ENCODE measurements at places on chromosomes 7 and 10.

DNA sequence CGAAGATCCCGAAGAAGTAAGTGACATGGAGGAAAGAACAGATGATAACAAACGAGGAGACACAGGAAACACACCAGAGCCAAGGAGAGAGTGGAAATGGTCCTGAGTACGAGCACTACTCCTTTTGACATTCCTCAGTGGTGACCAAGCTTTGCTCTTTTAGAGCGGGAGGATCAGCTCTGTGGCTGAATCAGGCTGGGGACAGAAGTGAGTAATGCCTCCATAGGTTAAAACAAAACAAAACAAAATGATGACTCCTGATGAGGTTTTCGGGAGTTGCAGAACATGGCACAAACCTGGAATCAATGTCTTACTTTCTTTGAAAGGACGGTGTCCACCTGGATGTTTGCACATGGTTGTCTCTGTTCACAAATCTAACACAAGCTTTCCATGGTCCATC is 30.3 kb upstream of the TCF7L2 start:
- DNase-seq: no peak

GRCh38 chr7:2450198-2451107 is 25.7 kb downstream of the GRIFIN start:
- no peak for DNase-seq

GRCh38 chr10:95363303-95363912 is 72.6 kb upstream of the PDLIM1 start:
- peak; percentile 39 for DNase-seq

DNA sequence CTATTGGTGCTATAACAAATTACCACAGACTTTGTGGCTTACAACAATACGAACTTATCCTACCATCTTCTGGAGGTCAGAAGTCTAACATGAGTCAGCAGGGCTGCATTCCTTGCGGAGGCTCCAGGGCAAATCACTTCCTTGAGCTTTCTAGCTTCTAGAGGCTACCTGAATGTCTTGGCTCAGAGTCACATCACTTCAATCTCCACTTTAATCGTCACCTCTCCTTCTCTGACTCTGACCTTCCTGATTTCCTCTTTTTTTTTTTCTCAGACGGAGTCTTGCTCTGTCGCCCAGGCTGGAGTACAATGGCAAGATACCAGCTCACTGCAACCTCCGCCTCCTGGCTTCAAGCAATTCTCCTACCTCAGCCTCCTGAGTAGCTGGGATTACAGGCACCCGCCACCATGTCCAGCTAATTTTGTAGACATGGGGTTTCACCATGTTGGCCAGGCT is 44.6 kb upstream of the ANAPC16 start:
- DNase-seq: no peak

DNA sequence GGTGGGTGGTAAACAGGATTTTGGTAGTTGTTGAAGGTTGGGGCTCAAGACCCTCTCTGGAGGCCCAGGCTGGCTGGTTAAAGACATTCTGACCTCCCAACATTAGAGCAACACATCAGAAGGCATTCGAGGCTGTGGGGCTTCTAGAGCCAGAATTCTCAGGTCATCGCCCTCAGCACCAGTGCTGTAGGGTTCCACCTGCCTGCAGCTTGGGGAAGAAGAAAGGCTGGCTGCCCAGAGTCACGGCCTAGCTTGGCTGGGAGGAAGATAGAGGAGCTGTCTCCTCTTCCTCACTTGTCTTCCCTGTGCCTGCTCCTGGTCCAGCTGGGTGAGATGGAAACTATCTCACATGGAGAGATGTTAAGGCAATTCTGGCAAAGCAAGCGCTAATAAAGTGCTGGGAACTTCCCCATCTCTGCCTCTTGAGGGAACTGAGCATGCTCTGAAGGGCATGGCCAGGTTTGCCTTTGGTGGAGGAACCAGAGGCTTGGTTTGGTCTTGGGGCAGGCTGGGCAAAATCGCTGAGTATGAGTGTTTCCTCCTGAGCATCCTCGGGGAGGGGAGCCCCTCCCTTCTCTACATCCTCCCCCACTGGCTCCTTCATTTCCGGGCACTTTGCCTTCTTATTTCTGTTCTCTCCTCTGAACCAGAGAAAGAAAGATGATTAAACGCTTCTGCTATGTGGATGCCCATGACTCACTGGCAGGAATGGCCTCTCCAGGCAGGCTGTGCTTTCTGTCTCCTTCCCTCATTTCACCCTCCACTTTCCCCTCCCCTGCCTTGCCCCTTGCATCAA is 509.0 kb upstream of the PODXL start:
- DNase-seq: no peak

DNA sequence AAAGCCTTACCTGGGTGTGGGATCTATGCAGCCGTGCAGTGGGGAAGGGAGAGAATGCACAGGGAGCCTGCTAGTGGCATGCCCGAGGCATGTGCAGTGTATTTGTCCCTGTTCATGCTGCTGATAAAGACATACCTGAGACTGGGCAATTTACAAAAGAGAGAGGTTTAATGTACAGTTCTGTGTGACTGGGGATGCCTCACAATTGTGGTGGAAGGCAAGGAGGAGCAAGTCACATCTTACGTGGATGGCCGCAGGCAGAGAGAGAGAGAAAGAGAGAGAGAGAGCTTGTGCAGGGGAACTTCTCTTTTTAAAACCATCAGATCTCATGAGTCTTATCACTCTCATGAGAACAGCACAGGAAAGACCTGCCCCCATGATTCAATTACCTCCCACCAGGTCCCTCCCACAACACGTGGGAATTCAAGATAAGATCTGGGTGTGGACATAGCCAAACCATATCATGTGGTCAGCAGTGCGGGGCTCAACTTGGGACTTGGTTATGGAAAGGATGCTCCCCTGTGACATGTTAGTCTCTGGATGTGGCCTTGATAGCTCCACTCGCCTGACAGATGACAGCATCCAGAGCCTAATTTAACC is 128.9 kb downstream of the DOCK1 start:
- DNase-seq: no peak

- DNase-seq: no peak
Observed at GRCh38 chr10:32680803-32681557, 235.0 kb downstream of the CCDC7 start.

DNA sequence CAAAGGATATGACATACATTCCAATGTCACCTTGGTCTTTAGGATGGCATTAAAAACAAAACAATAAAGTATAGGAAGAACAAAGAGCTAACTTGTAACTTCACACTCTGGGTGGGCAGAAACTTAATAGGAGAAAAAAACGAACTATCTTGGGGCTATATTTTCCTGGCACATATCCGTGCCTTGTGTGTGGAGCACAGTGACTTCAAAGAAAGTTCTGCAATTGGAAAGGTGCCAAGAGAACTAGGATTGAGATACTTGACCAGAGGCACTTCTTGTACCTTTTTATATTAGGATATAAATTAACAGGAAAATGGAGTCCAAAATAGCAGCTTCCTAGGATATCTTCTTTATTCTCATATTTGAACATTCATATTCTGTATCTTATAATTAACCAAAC is 148.4 kb downstream of the SEMA3D start:
- DNase-seq: no peak

GRCh38 chr10:50470345-50470744 is 153.4 kb downstream of the SGMS1 start:
- no peak for DNase-seq

- no peak for DNase-seq
Observed at GRCh38 chr10:3681642-3682554, 103.1 kb downstream of the KLF6 start.

DNA sequence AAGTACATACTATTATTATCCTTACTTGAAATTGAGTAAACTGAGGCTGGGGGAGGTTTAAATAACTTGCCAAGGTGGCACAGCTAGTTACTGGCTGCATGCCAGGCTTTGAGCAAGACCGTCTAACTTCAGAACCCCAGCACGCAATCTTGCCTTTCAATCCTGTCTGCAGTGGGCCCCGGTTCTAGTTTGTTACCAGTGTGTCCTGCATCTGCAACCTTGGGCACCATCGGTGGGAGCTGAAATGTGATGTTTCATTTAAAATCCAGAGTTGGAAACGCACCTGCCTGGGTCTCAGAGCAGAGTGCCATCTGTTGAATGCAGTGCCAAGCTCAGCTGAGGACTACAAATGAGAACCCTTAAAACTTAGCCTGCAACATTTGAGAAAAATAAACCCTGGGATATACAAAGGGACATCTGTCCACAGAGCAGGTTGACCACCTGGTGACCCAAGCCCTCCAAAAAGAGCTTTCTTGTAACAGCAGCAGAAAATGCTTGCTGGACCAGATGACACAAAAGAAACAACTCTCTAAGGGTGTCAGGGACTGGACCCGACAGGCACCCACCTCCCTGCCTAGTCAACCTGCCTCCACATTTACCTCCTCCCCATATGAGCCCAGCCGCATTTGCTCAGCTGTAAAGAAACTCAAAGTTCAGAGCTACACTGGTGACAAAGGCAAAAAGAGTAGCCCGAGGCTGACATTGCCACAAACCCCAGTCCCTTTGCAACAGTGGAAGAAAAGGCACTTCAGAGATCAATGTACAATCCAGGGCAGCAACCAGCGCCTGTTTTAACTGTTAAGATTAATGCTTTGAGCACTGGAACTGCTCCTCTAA is 1.7 kb downstream of the SH3PXD2A start:
- no peak for DNase-seq

DNA sequence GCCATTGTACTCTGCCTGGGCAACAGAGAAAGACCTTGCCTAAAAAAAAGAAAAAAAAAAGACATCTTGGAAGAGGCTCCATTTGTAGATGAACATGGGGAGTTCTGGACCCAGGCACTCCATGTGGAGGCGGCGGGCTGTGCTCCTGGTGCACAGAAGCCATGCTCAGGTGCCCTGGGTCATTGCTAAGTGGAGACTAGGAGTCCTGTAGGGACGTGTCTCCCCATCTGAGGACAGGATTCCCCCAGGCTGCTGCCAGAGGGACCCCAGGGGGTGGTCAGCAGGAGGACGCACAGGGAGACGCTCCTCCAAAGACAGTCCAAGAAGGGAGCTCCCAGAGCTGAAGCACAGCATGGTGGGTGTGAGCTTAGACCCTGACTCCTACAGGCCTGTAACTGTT is 34.3 kb downstream of the SBDS start:
- no peak for DNase-seq

DNA sequence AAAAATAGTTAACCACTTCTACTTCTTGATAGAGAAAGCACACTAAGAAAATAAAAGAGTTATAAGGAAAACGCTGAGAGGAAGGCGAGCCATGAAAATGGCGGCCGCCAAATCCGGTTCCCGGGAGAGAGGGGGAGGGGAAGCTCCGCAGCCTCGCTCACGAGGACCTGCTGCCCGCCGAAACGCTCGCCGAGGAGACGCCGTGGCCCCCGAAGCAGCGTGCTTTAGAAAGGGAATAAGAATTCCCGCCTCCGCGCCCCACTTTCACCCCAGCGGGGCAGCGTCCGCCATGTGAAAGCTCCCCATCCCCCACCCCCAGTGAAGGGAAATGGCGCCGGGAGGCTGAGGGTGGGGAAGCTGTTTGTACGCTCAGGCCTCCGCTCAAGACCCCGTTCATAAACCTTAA is 505 bp downstream of the HNRNPA2B1 start:
- DNase-seq: peak; percentile 84

All from stimulated activated CD4-positive, alpha-beta T cell treated with anti-CD3 and anti-CD28 coated beads, Interleukin-2, amount 100 ng/mL, for 24 hours (primary cell).